ENCODE measurements at places on chromosomes 3 and 15. TPM values are rescaled to one million over a fixed set of nuclear protein-coding genes. Genes with fewer than 3 reads are reported as not detected.

CCDC13 gene
- total RNA-seq, result 4.7 TPM

UBA7 gene
- total RNA-seq, result 25.5 TPM

GOLGA8S gene
- 0.13 TPM for total RNA-seq

PLCH1 gene
- total RNA-seq, result 0.52 TPM

LRTM1 gene
- total RNA-seq, result not detected

NGRN gene
- total RNA-seq, result 153 TPM

MFSD1 gene
- total RNA-seq, result 45.7 TPM

FOXL2NB gene
- total RNA-seq, result not detected

CTDSPL gene
- 49.5 TPM for total RNA-seq

GRCh38 chr3:20104167-20104661, 64.0 kb downstream of the KAT2B start:
- peaks cover 7% of the 10 kb centered on the region for H3K4me1 ChIP-seq
- no peak overlapping the region for H3K27ac ChIP-seq
- no peak overlapping the region for H3K4me3 ChIP-seq
- H3K27me3 ChIP-seq, result no peaks in the 10 kb centered on the region
- no peaks in the 10 kb centered on the region for H3K36me3 ChIP-seq
- no peak for DNase-seq

DNA sequence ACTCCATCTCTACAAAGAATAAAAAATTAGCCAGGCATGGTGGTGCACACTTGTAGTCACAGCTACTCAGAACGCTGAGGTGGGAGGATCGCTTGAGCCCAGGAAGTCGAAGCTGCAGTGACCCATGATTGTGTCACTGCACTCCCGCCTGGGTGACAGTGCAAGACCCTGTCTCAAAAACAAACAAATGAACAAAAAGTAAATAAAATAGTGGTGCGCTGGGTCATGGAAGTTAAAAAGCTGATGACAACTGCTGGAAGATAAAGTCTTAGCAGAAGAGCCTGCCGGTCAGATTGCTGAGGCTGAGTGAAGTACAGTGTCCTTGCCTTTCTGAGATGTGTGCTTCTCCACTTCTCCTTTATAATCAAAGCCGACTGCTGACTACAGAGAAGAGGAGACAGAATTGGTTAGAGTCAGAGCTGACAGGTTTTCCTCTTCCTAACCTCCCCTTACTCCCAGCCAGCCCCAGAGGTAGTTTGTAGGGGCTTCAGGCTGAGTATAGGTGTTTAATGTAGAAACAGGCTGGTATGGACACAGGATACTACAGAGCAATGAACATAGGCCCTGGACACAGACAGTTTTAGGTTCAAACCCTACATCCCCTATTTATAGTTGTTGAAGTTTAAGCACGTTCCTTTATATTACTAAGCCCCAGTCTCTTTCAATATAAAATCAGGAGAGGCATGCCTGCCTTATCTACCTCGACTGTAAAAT, 17.9 kb downstream of the HCLS1 start:
- peaks cover 5% of the 10 kb centered on the region for H3K36me3 ChIP-seq
- peaks cover 7% of the 10 kb centered on the region for H3K4me1 ChIP-seq
- no peaks in the 10 kb centered on the region for H3K27me3 ChIP-seq
- H3K4me3 ChIP-seq, result no peak overlapping the region
- DNase-seq, result peak; percentile 37

DNA sequence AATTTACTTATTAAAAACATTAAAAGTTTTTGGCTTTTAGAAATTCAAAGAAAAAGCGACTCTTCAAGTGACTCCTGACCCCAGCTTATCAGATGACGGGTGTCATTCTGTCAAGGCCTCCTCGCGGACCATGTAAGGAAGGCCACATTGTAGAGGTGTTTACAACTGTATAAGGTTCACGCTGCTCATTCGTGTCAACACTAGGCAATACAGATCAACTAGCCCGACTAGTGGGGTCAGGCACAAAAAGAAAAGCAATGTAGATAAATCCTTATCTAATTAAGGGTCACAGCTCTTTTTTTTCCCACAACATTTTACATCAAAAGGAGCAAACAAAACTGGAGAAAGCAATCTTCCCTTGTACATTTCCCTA, 207.5 kb upstream of the NR2F2 start:
- H3K4me3 ChIP-seq, result no peak overlapping the region
- H3K27me3 ChIP-seq, result no peaks in the 10 kb centered on the region
- no peaks in the 10 kb centered on the region for H3K36me3 ChIP-seq
- H3K27ac ChIP-seq, result no peak overlapping the region
- no peaks in the 10 kb centered on the region for H3K4me1 ChIP-seq

- H3K27me3 ChIP-seq, result no peaks in the 10 kb centered on the region
- peaks cover 48% of the 10 kb centered on the region for H3K4me1 ChIP-seq
- H3K36me3 ChIP-seq, result no peaks in the 10 kb centered on the region
- DNase-seq, result no peak
These were observed 2.4 kb downstream of the EHD4 start for GRCh38 chr15:41969851-41970431.

DNA sequence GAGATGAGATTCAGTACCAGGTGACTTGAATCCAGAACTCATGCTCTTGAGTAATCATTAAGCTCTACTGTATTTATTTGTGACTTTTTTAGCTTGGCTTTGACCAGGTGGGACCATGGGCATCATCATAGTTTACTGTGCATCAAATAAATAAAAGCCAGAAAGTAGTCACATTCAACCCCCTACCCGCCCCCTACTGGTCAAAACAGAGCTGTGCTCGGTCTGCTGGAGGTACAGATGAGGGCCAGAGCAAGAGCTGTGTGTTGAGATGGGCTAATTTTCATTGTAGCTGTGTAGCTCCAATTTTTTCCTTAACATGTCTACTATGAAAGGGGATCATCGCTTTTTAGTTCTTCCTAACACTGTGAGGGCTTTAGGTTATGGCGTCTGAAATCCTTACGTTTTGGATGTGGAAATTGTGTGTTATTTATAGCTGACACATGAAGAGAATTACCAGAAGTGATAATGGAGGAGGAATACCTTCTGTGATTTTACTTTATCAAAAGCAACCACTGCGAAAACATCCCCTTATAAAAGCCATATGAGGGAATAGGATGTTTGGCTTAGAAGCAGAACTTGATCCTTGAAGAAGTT, 375.1 kb downstream of the PTPRG start:
- H3K27ac ChIP-seq, result no peak overlapping the region
- peaks cover 20% of the 10 kb centered on the region for H3K4me1 ChIP-seq
- no peaks in the 10 kb centered on the region for H3K27me3 ChIP-seq
- no peaks in the 10 kb centered on the region for H3K36me3 ChIP-seq
- DNase-seq, result peak; percentile 47

DNA sequence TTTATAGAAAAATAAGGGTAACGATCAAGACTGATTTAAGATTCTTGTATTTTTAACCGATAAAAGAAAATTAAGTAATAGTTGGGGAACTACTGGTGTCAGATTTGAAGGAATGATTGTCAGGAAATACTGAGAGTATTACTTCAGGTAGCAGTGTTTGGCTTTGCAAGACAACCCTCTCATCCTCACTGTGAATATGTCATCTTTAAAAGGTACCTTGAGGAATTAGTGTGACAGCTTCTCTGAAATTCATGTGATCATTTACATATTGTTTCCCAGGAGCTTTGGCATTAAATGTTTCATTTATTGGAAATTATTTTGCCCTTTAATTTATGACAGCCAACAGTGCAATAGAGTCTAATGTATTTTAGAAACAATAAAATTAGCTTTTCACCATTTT, 3.3 kb downstream of the CHL1 start:
- no peak overlapping the region for H3K4me3 ChIP-seq
- H3K36me3 ChIP-seq, result no peaks in the 10 kb centered on the region
- no peak overlapping the region for H3K27ac ChIP-seq
- H3K27me3 ChIP-seq, result peaks cover 51% of the 10 kb centered on the region
- DNase-seq, result no peak

DNA sequence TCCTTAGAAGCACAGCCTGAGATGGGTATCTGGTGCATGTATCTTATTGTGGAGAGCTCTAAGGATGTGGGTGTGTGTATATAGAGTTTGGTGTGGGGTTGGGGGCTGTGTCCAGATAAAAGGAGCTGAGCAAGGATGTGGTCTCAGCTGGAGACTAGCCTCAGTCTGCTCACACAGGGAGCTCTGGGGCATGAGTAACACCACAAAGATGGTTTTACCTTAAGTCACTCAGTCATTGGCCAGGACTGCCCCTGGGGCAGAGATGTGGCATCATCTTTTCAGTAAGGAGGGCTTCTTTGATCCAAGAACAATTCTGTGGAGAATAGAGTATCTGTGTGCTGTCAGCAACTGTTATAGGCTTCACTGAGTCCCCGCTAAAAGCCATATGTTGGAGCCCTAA, 163.4 kb upstream of the NUDT16 start:
- no peak for DNase-seq
- no peaks in the 10 kb centered on the region for H3K27me3 ChIP-seq
- no peak overlapping the region for H3K27ac ChIP-seq
- peaks cover 5% of the 10 kb centered on the region for H3K4me1 ChIP-seq
- H3K4me3 ChIP-seq, result no peak overlapping the region

- H3K27ac ChIP-seq, result no peak overlapping the region
- no peak overlapping the region for H3K4me3 ChIP-seq
- no peak for DNase-seq
- peaks cover 35% of the 10 kb centered on the region for H3K4me1 ChIP-seq
- peaks cover 43% of the 10 kb centered on the region for H3K36me3 ChIP-seq
These were observed 1.5 kb upstream of the AMIGO3 start for GRCh38 chr3:49720855-49721595.

- H3K4me1 ChIP-seq, result no peaks in the 10 kb centered on the region
- no peak overlapping the region for H3K4me3 ChIP-seq
- H3K27me3 ChIP-seq, result no peaks in the 10 kb centered on the region
- H3K27ac ChIP-seq, result no peak overlapping the region
These were observed 21.7 kb downstream of the PLA2G4F start for GRCh38 chr15:42134617-42135245.

- H3K27me3 ChIP-seq, result no peaks in the 10 kb centered on the region
- H3K27ac ChIP-seq, result no peak overlapping the region
- H3K4me3 ChIP-seq, result no peak overlapping the region
These were observed 2.2 kb upstream of the FES start for GRCh38 chr15:90881978-90882721.

DNA sequence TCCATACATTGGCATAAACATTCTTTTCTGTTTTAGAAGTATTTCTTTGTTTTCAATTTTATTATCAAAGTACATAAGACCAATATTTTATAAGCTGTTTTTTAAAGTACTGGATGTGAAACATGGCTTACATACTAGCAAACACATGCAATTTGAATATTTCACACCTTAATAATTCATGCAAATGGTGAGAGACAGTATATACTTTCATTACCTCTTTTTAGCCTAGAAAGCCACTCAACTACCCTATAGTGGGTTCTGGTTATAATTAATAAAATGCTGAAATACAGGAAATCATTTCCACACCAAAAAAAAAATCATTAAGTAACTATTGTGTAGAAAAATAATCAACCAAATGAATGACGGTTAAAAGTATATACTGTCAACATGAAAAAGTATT, 38.5 kb upstream of the MELTF start:
- DNase-seq, result no peak
- peaks cover 35% of the 10 kb centered on the region for H3K36me3 ChIP-seq
- H3K27ac ChIP-seq, result no peak overlapping the region
- H3K4me1 ChIP-seq, result no peaks in the 10 kb centered on the region

DNA sequence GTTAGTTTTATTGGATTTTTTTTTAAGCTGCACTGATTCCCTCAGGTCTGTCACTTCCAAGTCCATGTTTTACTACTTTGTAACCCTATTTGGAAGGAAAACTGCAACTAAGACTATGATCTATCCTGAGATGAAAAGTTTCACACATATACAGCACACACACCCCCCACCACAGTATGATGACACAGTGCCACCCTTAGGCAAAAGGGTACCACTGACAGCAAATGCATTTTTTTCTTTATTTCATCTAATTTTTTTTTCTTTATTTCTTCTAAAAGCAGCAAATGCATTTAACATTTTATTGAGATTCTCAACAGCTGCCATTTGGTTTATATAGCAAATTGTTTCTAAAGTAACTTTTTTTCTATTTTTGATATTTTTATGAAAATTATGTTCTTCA, 21.2 kb downstream of the NGRN start:
- no peaks in the 10 kb centered on the region for H3K27me3 ChIP-seq
- H3K27ac ChIP-seq, result no peak overlapping the region
- no peak overlapping the region for H3K4me3 ChIP-seq
- H3K36me3 ChIP-seq, result no peaks in the 10 kb centered on the region
- DNase-seq, result peak; percentile 42

DNA sequence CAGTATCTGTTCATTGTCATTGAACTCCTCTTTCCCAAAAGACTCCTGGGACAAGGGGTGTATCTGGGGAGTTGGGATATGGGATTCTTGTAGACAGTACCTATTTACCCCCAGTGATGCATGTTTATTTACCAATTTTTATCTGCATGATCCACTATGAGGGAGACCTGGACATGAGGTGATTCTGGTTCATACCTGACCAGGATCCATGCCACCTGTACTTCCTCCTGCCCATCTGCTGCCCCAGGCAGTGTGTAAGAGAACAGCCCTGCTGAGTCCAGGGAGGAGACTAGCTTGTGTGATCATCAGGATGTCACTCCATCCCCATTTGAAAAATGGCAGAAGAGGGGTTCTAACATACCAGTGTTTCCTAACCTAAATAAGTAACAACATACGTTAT, 3.1 kb upstream of the TPRG1 start:
- H3K4me1 ChIP-seq, result no peaks in the 10 kb centered on the region
- DNase-seq, result peak; percentile 53
- no peaks in the 10 kb centered on the region for H3K27me3 ChIP-seq
- no peak overlapping the region for H3K4me3 ChIP-seq

DNA sequence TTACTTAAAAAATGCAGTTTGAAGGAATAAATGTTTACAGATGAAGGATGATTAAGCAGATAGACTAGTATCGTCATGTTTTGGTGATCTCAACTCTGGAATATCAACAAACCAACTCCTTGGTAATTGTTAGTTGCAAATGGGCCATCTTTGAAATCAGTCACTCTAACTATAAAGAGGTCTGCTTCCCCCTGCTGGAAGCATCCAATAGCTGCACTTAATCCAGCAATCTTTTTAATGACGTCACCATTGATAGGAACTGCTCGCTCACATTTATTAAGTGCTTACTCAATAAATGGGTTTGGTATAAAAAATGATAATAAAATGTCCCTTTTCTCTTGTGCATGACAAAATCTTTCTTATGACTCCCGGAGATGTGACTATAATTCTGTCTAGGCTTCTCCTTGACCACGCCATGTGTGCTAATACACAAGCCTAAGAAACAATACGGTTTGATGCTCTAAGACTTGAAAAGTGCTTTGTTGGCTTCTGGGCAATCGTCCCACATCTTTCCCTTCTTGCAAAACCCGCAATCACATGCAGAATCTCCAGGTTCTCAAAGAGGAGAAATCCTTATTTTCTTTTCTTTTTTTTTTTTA, 227.6 kb upstream of the POU1F1 start:
- H3K4me3 ChIP-seq, result no peak overlapping the region
- H3K27me3 ChIP-seq, result no peaks in the 10 kb centered on the region
- no peaks in the 10 kb centered on the region for H3K36me3 ChIP-seq
